ENCODE measurements at places on chromosomes 6 and 20.

DNA sequence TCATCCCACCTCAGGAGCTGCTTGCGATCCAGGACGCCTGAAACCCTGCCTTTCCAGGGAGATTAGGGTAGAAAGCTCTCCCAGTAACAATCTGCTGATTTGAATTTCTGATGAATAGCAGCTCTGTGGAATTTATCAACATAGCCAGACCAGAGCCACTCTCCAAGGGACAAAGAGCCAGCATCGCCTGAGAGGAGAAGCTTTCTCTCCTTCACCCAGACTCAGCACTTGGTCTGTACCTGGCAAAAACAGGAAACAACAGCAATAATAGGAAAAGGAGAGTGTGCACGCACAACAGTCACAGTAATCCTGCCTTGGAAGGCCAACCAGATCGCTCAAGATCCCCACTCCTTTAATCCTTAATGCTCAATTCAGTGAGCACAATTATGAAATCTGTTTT is 22.3 kb upstream of the ROS1 start:
- DNase-seq: no peak

- DNase-seq: no peak
Observed at GRCh38 chr6:11263291-11263775, 30.9 kb upstream of the NEDD9 start.

DNA sequence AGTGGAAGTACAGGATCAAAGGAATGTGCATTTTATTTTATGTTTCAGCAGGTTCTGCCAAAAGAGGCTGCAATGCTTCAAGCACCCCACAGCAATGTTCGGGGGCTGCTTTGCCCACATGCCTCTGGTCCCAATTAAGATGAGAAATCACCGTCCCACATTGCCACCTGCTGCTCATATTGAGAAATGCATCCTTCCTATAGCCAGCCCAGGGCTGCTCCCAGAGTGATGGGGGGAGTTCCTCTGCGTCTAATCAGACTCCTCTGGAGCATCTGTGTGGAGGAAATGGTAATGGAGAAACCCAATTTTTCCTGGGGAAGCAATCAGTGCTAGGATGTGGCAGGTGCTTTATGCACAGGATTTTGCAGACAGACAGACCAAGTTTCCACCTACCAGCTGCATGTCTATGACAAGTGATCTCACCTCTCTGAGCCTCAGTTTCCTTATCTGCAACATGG is 33.7 kb downstream of the PTGIS start:
- DNase-seq: no peak

DNA sequence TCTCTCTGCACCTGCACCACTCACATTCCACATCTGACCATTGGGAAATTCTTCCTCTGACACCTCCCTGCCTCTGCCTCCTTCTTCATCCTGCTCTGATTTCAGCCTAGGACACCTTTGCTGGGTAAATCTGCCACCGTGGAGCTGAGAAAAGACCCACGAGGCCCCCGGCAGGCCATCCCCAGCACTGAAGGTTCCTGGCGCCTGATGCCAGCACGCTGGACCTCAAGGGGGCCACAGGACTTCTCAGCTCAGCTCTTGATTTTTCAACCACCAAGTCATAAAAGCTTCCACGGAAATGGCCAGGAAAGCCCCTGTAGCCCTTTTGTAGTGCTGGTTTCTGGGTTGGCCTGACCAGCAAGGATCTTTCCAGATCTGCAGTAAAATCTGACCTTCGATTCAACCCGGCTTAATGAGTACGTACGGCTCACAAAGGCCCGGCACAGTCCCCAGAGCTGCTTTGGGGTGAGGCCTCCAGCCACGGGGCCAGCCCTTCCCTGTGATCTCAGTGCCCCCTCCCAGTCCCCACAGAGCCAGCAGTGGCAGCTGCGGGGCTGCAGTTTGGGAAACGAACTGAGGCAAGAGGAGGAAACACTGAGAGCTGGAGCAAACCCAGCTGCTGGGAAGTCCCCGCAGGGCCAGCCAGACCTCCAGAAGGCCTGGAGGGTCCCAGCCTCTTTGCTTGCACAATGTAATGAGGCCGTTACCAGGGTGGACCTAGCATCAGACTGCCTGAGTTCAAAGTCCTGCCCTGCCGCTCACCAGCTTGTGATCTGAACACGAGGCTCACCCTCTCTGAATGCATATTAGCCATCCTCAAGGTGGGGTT is 157.5 kb downstream of the BMP7 start:
- no peak for DNase-seq

DNA sequence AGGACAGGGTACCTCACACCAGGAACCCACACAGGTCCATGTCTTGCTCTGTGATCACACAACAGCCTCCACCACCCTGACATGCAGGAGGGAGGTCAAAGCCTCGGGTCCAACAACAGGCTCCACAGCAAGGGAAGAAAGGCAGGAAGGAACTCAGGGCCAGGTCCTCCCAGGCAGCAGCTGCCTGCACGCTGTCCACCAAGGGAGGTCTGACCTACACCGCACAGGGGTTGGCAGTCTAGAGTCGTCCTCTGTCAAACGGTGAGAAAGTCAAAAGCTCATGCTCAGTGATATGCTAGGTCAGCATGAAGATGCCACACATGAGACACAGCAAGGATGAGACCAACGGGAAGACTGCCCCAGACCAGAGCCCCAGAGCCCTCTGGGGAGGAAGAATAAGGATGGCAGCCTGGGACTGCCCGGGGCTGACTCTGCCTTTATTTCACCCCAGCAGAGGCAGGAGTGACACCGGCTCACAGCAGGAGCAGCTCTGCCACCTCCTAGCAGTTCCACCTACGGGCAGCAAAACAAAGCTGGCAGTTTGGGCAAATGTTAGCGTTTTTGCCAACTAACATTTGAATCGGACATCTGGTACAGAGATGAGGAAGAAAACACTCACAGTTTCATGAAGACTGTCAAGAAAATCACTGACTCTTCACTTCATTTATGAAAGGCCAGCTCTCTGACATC is 8.5 kb downstream of the GMEB2 start:
- no peak for DNase-seq

GRCh38 chr6:149200282-149200945 is 117.1 kb upstream of the TAB2 start:
- no peak for DNase-seq

DNA sequence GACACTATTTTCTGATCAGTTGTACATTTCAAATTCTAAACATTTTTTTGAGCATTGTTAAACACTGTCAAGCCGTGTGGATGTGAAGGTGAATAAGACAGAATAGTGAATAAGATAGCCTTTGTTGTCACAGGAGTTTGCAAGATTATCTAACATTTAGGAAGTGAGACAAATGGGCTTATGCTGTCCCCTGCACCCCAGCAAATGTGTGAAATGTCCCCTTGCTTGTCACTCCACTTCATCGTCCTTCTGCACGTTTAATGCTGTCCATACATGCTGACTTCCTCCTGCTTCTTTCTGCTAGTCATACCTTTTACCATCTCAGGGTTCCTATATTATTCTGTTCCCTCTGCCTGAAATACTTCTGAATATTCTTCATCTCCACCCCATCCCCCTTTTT is 62.6 kb downstream of the CBFA2T2 start:
- DNase-seq: no peak

GRCh38 chr20:64082126-64082731 is 2.0 kb downstream of the LKAAEAR1 start:
- DNase-seq: no peak

GRCh38 chr20:11929947-11930346 is 12.3 kb downstream of the BTBD3 start:
- DNase-seq: no peak

DNA sequence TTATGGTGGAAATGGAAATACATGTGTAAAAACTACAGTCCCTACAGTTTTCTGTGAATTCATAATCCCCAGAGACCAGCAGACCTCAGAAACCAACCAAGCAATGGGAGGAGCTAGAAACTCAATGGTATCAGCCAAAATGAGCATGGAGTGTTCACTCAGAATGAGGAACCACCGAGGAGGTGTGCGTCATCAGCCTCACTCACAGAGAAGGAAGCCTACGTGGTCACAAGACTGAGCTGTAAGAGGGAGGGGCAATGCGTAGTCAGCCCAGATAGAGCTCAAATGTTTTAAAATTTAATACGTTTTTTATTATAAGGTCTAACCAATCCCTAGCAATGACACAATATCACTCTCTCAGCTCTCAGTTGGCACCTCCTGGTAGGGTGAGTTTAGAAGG is 17.4 kb downstream of the MYLK4 start:
- peak; percentile 6 for DNase-seq

GRCh38 chr6:37089783-37090182 is 80.2 kb upstream of the PIM1 start:
- DNase-seq: no peak

- no peak for DNase-seq
Observed at GRCh38 chr6:23927935-23928334, 198.1 kb upstream of the NRSN1 start.

DNA sequence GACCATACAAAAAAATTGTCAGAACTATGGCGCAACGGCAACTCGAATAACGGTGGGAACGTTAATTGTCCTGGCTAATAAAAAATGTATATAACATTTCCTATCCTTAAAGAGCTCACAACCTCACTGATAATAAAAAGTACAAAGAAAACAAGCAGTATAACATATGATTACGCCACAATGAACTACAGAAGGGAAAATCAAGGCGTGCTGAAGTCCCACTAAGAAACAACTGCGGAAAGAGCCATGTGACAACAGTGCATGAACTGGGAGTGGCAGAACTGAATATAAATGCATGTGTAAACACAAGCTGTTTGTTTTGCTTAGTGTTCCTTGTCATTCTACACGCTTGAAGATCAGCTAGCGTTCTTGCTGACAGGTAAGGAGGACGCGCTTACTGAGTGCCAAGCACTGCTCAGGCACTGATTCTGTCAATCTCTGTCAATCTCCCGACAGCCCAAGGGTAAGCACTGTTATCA is 466 bp upstream of the PSMB1 start:
- DNase-seq: no peak

DNA sequence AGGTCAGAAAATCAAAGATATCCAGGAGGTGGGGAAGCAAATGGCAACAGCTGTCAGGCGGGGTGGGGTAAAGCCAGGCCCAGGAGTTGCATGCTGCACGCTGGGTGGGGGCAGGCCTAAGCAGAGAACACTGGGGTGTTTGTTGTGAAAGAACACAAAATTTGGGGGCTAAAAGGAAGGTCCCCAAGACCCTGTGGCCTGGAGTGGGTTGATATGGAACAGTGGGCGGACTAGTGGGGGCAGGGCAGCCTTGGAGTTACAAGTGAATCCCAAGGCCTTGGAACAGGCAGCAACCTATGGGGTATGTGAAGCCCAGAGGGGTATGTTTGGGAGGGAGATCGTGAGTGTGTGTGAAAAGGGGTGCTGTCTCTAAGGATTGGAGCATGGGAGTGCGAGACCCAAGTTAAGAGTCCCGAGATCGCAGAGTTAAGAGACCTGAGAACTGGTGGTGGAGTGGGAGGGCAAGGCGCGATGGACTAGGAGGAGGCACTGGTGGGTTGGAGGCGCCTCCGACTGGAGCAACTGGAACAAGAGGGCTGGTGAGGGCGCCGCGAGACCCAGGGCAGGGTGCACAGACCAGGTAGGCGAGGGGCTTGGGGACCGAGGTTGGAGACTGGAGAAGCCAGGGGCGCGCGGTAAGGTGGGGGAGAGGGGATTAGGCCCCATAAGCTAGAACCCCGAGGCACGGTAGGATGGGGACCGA is 658 bp downstream of the CUL7 start:
- DNase-seq: no peak

- no peak for DNase-seq
Observed at GRCh38 chr20:37365760-37366638, 20.1 kb downstream of the SRC start.

DNA sequence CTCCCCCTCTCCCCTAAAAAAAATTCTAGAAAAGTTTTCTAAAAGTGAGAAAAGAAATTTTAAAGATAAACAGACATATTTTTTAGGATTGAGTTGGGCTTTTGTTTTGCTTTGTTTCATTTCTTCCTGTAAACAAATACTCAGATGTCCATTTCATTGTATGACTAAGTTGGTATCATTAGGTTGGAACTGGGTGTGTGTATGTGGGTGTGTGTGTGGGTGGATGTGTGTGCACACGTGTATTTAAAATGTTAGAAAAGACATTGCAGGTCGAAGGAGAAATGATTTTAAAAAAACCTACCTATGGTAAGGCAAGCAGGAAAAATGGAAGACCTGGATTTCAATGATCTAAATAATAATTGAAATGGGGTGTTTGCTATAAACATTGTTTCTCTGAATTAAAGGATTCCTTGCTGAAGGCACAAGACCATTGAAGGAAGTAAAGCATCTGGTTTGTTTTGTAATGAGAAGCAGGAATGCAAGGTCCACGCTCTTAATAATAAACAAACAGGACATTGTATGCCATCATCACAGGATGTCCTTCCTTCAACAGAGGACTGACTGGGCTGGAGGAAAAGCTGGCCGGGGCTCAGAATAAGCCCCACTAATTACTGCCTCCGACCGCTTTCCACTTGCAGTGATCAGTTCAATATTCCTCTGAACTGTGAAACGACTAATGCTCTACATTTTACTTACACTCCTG is 996 bp upstream of the PRDM1 start:
- DNase-seq: no peak

- no peak for DNase-seq
Observed at GRCh38 chr6:36928547-36928918, 26.0 kb upstream of the PI16 start.

- DNase-seq: no peak
Observed at GRCh38 chr20:18072532-18072931, 14.8 kb upstream of the OVOL2 start.

DNA sequence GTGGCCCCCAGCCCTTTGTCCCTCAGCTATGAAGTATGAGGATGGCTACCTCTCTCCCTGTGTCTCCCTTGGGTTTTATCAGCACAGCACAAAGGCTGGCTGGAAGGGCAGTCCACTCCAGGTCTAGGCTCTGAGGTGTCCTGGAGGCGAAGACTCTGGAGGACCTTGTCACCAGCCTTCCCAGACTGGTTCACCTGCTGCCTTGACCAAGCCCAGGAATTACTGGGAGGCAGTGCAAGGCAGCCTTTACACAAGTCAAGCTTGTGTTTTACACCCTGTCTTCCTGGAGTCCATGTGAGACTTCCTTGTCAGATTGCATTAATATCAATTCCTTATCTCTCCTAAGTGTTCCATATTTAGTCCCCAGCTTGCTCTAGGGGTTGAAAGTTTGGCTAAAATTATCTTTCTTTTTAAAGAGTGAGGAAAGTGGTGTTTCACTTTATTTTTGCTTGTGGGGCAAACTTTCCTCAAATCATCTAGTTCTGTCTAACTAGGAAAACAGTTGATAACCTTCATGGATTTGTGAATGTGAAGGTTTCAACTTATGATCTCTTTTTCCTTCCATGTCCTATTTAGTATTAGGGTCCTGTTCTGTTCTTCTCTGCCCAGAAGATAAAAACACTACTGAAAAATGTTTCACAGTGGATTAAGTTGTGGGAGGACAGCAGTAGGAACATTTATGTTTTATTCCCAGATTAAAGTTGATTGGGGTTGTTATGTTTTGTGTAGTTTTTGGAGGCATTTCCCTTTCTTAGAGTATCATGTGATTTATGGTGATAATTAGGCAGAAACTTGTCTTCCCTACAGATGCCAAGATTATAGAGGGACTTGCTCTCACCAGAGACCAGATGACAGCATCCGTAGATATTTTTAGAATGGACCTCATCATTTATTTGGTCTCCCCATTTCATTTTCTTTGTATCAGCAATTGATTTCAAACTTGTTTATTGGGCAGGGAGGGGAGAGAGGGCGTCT is 114.8 kb downstream of the FOXO3 start:
- DNase-seq: no peak

All from stimulated activated CD8-positive, alpha-beta memory T cell treated with anti-CD3 and anti-CD28 coated beads, Interleukin-15, amount 100 ng/mL, for 4 hours (primary cell).